ENCODE measurements at places on chromosomes 11 and 22. TPM values are rescaled to one million over a fixed set of nuclear protein-coding genes. Genes with fewer than 3 reads are reported as not detected.

- no peak for DNase-seq
Measured at GRCh38 chr22:25760294-25760693, 18.3 kb downstream of the MYO18B start.

- DNase-seq = no peak
Measured at GRCh38 chr11:130160498-130161155, 1.0 kb downstream of the ST14 start.

SCARF2 gene
- 0.76 TPM for total RNA-seq

DNA sequence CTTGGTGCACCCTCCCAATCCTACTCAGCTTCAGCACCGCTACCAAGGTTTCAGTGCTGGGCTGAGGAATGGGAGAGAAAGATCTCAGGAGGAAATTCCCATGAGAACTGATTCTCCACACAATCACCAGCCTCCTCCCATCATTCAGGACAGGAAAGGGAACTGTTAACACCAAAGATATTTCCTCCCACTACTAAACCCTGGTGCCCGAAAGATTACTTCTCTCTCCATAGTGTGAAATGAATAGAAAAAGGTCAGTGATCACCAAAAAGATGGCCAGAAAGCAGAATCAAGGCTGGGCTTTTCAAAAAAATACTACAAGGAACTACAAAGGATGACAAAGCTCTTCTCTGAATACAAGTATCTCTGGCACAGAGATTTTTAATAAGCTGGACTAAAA lies 26.1 kb downstream of the TCIRG1 start:
- no peak for DNase-seq

DNA sequence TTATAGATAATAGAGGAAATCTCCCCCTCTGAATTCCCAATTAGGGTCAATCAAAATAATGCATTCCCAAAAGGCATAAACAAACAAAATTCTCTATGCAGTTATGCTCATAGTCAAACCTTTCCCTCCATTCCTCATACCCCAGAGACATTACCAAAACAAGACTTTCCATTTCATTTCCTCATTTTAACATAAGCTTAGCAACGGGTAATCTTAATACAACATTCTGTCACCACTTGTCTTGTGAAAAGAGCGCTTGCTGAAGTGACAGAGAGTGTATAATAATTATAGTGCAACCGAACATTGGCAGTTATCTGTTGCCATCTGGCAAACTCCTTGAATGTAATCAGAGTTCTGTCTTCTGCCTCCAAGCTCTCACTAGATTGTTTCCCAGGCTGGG lies 1.2 kb upstream of the SLN start:
- no peak for DNase-seq

GRCh38 chr11:102473543-102473942 lies 21.0 kb upstream of the TMEM123 start:
- DNase-seq = no peak

GRCh38 chr22:47802421-47802820 lies 1040.0 kb downstream of the TBC1D22A start:
- DNase-seq = no peak

DNA sequence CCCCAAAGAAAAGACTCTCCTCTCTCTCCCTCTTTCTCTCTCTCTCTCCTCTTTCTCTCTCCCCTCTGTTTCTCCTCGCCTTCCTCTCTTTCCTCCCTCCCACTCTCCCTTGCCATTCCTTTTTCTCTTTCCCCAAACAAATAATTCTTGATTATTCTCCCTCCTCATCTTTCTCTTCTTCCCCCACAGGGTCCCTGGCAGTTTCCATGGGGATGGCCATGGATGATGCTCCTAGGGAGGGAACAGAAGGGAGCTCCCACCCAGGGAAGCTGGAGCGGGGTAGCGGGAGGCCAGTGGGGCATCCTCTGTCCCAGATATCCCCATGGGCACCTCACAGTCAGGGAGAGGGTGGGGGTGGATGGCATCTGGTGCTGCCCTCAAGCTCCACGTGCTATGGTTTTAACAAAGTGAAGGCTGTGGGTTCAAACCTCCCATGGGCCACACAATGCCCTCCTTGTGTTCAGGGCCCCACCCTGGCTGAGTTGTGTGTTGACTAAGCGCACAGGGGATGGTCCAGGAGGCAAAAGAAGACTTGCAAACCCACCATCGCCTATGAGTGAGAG lies 266.4 kb downstream of the BUD13 start:
- DNase-seq = no peak

P2RY6 gene
- total RNA-seq = not detected

DNA sequence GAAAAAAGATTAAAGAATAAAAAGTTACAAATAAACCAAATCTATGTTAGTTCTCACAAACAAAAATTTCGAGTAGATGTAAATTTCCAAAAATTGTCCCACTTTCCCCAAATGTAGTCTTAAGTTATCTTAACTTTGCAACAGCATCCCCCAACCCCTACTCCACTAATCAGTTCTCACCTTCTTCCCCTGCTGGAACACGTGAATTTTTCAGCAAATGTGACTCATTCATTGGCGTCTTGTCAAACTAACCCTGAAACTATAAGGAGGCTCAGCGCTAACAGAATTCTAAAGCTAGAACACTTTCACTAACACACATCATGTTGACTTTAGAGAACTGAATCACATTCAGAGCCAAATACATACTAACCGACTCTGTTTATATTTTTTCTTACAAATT lies 46.1 kb downstream of the PHF21A start:
- no peak for DNase-seq

Measured in activated CD8-positive, alpha-beta T cell treated with anti-CD3 and anti-CD28 coated beads, Interleukin-2, amount 10 ng/mL, durations not matched to agents 7 days and 5 days (primary cell).